ENCODE measurements at places on chromosomes 16 and 17.

- no peak for DNase-seq
Observed at GRCh38 chr16:4200000-4200780, 41.7 kb downstream of the SRL start.

GRCh38 chr16:57803134-57803990 lies 1.1 kb upstream of the KIFC3 start:
- DNase-seq, result no peak

DNA sequence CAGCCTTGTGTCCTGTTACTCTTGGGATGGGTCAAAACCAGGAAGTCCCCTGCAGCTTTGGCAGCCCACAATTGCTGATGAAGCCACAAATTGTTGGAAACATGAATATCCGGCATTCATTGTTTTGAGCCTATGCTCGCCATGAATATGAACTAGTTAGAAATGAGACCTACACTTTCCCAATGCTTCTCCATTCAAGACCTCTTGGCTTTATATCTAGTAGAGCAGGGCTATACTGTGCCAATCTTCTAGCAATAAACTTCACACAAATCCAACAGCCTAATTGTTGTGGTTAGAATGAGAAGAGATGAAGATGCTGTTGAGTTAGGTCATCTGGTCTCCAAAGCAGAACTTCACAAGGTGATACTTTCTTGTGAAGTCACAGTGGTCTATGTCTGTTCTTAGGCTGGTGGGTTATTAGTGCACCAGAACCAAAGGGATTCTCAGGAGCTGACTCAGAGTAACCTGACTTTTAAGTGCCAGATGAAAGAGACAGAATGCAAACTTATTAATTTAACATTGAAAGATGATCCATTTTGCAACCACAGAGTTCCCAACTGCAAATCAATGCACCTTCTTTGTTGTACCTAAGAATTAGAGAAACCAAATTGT lies 13.7 kb upstream of the KRT23 start:
- no peak for DNase-seq

GRCh38 chr17:48841395-48841831 lies 10.6 kb downstream of the CALCOCO2 start:
- DNase-seq, result no peak

DNA sequence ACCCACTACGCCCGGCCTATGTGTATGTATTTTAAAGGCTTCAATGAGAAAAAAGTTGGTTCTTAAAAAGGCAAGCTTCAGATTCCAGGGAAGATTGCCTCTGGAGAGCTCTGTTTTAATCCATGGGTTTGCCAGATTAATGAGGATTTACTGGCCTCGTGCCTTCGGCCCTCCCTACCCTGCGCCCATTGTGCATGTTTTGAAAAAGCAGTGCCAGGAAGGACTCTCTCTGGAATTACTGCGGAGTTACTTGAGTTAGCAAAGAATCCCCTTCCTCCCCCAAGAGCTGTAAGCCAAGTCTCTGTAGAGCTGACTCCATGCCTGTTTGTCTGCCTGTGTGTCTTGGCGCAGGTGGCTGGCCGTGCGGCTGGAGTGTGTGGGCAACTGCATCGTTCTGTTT lies 98.9 kb downstream of the ABCC6 start:
- DNase-seq, result no peak

- no peak for DNase-seq
Observed at GRCh38 chr16:68866933-68867332, 23.6 kb downstream of the TANGO6 start.

- DNase-seq, result no peak
Observed at GRCh38 chr16:75811020-75811634, 84.8 kb upstream of the CPHXL start.

- DNase-seq, result no peak
Observed at GRCh38 chr16:64094181-64094965, 1027.5 kb downstream of the CDH11 start.

- DNase-seq, result no peak
Observed at GRCh38 chr17:5794881-5795506, 210.7 kb upstream of the NLRP1 start.

GRCh38 chr16:74999219-74999608 lies 390 bp downstream of the ZNRF1 start:
- DNase-seq, result no peak

DNA sequence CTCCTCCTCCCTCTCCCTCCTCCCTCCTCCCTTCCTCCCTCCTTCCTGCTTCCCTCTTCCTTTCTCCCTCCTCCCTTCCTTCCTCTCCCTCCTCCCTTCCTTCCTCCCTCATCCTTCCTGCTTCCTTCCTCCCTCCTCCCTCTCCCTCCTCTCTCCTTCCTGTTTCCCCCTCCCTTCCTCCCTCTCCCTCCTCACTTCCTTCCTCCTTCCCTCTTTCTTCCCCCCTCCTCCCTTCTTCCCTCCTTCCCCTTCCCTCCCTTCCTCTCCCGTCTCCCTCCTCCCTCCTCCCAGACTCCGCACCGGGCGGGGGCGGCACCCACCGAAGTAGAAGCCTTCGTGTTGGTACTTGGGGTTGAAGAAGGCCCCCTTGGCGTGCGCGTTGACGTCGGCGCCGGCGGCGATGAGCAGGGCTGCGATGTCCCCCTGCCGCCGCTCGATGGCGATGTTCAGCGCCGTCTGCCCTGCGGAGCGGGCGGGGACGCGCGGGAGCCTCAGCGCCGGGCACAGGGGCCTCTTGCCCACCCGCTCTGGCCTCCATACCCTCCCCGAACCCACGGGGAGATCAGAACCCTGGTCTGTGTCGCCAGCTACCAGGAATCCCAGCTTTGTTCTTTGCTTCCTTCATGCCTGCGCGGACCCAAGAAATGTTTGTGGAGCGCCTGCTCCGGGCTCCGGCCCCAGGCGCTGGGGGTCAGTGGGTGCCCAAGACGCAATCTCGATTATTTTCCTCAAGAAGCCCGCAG lies 22.2 kb downstream of the TRPV3 start:
- DNase-seq, result peak; percentile 72

- DNase-seq, result no peak
Observed at GRCh38 chr16:58462997-58463941, 36.7 kb upstream of the NDRG4 start.

- DNase-seq, result no peak
Observed at GRCh38 chr17:5770441-5771270, 186.3 kb upstream of the NLRP1 start.

DNA sequence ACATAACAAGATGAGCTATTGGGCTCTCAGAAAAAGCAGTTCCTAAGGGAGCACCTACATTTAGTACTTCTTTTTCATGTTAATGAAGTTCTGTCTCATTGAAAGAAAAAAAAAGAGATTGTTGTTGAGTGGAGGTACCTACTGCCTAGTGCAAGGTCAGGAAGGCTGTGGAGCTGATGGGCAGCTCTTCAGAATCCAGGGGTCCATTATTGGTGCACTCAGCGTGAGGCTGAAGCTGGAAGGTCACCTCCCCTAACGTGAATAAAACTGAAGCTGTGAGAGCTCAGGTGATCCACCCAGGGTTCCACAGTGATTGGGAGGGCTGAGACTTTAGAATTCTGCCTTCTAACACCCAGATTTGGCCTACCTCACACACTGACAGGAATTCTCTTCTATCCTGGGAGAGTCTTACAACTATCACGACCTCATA lies 153.9 kb upstream of the TBX2 start:
- no peak for DNase-seq

DNA sequence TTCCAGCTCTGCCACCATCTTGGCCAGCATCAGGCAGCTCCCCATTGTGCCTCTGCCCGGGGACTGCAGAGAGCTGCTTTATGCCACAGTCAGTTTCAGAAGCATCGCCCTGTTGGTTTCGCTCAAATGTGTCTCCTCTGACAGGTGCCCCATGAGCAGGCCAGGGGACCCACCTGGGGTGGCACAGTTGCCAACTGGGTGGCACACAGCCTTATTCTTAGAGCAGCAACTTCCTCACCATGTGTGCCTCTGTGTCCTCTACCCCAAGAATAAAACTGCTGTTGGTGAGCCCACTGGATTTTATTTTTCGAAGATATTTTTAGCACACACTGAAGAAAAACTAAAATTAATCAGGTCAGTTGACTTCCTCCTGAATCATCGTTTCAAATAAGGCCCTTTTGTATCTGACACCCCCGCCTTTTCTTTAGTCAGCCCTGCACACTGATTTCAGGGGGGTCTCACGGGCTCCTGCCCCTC lies 44.9 kb upstream of the CACNG5 start:
- DNase-seq, result no peak

DNA sequence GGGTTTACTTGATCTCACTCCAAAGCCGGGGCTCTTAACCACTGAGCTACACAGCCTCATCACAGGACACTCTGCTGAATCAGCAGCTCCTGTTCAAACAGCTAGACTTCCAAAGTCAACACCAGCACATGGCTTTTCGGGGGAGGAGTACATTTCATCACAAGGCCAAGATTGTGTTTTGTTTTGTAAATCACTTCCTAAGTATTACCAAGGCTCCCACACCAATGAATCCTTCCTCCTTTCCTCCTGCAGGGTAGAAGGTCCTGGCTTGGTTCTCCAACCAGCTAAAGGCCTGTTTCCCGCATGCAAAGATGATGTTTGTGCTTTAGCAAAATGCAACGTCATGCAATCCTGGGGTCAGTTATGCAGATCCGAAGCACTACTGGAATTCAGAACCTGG lies 152.5 kb downstream of the XYLT1 start:
- DNase-seq, result no peak
